ENCODE measurements at places on chromosomes 4 and X.

GRCh38 chrX:10798041-10798440 is 177.7 kb upstream of the MID1 start:
- no peak for DNase-seq

DNA sequence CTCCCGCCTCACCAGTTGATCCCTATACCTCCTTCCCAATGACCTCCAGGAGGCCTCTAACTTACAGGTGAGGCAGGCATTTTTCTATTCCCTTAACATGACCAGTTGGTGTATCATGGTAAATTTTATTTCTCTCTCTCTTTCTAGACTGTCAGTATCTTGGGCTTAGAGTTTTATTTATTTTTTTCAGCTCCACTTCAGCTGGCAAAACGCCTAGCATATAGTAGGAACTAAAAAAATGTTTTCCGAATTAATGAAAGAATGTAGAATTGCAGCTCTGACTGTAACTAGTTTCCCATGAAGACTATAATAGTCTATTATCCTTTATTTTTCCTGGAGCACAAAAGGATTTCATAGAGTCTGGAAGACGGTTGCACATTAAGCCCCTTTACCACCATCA is 84.8 kb downstream of the PDE5A start:
- no peak for DNase-seq

GRCh38 chrX:2817036-2817435 is 11.7 kb upstream of the GYG2 start:
- no peak for DNase-seq

DNA sequence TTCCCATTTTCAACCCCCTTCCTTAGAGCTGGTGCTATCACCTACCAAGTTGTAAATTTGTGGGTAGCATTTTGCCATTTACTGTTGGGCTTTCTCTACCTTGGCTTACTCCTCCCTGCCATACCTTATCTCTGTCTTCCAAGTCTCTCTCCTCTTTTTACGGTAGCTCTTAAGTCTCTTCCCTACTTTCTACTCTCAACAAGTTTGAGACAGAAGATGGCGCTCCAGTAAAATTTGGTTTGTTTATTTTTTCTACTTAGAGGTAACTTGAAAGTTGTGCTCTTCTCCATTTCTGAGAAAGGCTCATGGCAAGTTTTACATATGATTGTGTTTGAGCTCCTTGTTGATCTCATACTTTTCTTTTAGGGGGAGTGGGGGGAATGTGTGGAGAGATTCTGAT is 1508.1 kb downstream of the TECRL start:
- DNase-seq, result no peak

DNA sequence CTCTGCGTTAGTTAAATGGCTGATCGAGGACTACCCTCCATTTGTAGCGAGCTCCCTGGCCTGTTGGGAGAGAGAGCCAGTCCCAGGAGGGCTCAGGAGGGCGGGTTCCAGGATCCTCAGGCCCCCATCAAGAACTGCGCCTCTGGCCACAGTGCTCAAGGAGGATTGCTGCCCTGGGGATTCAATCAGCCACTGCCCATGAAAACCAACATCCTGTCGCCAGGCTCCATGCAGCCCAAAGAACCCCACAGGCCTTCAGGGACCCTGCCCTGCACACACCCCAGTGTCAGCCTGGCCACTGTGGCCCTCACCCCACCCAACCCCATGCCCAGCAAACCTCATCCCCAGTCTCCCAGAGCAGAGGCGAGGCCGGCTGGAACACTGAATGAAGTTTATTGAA is 4.3 kb downstream of the PNMA6F start:
- no peak for DNase-seq

DNA sequence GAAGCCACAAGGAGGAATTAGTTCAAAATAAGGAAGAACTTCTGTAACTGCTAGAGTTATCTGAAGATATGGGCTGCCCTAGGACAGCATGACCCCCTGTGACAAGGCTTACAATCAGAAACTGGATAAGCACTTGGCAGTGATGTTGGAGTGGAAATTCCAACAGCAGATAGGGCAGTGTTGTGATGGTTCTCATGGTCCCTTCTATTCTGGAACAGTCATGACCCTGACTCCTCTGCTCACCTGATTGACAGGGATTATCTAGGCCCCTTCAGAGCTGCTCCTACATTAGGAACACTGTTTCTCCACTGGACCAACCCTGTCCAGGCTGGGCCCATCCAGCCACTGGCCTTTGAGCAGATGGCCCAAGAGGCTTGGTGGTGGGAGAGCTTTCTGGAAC is 17.9 kb downstream of the NALF2 start:
- DNase-seq, result no peak

GRCh38 chr4:111806331-111806730 is 338.9 kb upstream of the FAM241A start:
- no peak for DNase-seq

GRCh38 chr4:174437749-174438148 is 84.5 kb downstream of the HPGD start:
- DNase-seq, result no peak

GRCh38 chr4:41866799-41867677 is 68.2 kb upstream of the TMEM33 start:
- no peak for DNase-seq

GRCh38 chr4:38855466-38855865 is 1.2 kb downstream of the TLR6 start:
- no peak for DNase-seq

GRCh38 chr4:73816814-73817213 is 19.7 kb upstream of the CXCL6 start:
- no peak for DNase-seq

- peak; percentile 39 for DNase-seq
These were observed 74.3 kb upstream of the GUCY1A1 start for GRCh38 chr4:155592179-155592937.

GRCh38 chr4:68465058-68465457 is 17.8 kb downstream of the TMPRSS11E start:
- DNase-seq, result no peak

GRCh38 chrX:107102980-107103379 is 15.6 kb downstream of the RBM41 start:
- no peak for DNase-seq

GRCh38 chr4:41256131-41256739 is 493 bp upstream of the UCHL1 start:
- DNase-seq, result no peak

DNA sequence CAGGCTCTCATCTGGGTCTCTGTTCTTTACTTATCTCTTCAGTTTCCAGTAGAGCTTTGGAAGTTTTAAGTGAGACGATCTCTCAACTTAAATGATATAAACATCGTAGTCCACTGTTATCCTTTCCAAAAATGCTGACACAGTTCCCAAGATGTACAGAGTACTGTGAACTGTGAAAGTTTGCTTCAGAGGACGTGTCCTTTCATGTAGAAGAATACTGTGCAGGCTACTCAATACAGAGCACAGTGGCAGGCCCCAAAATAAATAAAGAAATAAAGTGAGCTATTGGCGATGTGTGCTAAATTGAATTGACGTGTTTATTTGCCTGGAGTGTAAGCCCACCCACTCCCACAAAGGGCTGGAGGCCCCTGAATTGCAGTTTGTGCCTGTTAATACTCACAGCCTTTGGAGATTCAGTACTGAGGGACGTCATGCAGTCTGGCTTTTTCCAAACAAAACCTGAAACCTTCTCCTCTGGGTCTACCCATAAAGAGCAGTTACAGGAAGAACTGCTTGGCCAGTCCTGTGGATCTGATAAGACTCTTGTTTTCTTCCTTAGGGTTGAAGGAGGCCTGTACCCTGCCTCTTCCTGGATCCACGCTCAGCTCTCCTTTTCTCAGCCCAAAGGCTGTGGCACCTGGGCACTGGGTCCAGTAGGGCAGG is 66.1 kb downstream of the SOWAHB start:
- no peak for DNase-seq

- DNase-seq, result no peak
These were observed 24.4 kb upstream of the CYP4V2 start for GRCh38 chr4:186166852-186167512.

DNA sequence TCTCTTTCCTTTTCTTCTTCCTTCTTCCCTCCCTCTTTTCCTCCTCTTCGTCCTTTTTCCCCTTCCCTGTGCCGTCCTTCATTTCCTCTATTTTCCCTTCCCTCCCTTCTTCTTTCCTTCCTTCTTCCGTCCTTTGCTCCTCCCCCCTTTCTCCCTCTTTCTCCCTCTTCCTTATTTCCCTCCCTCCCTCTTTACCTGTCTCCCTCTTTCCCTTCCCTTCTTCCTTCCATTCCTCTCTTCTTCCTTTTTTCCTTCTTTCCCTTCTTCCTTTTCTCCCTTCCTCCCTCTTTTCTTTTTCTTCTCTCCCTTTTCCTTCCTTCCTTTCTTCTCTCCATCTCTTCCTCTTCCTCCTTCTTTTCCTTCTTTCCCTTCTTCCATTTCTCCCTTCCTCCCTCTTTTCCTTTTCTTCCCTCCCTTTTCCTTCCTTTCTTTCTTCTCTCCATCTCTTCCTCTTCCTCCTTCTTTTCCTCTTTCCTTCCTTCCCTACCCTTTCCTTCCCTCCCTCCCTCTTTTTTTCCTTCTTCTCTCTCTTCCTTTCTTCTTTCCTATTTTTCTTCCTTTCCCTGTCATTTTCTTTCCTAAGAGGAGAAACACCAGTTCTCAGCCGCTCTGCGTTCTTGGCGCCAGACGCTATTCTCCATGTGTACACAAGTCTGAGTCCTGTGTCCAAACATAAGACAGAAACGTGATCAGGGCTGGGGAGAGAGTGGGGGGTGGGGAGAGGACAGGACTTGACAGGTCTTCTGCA is 597.1 kb downstream of the MID1IP1 start:
- no peak for DNase-seq

DNA sequence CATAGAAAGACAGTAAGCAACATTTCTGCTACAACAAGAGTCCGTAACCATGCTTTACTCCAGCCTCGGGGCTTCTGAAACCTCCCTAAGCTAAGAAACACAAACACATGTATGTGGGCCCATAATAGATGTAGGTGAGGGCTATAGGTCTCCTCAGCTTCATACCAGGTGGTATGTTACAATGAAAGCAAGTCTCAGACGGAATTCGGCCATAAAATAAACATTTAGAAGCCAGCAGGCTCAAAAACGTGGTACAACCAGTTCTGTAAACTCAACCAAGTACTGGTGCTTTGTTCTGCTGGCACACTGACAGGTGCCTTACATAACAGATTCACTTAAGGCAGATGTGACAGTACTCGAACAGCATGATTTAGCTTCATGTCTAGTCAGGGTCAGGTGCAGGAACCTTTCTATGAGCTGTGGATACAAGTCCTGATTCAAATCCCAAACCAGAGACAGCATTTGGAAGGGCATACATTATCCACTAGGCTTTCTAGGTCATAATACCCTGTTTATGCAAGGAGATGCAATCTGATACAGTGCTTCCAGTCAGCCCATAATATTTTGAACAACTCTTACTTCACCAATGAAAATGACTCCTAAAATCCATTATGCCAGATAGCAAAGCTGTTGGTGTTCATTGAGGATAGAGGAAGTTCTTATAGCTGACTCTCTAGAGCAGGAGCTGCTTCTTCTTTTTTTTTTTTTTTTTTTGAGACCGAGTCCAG is 113.8 kb upstream of the ENPP6 start:
- DNase-seq, result no peak

DNA sequence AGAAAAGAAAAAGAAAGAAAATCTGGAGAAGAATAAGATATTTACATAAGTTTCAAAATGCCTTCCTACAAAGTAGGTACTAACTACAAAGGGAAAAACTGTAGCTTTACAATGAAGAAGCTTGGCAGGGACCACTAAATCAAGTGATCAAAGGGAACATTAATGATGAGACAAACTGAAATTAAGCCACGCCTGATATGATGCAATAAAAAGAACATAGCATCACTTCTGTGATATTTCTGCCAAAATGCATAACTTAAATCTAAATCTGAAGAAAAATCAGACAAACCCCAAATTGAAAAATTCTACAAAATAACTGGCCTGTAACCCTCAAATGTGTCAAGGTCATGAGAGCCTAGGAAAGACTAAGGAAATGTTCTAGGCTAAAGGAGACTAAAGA is 8.9 kb upstream of the DCLK2 start:
- no peak for DNase-seq

DNA sequence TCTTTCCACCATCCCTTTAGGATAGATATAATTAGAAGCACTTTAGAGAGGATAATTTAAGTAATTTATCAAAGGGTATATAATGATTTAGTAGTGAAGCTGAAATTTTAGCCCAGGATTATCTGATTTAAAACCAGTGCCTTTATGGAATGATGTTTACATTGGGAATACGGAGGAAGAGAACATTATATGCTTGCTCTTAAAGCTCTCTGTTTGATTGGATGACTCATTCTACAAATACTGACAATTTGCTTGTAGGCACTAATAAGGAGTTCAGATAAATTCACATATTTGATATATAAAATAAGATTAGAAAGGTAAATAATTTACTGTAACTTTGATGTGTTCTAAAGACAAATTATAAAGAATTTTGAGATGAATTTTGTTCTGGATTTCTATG is 84.7 kb downstream of the SH3BGRL start:
- DNase-seq, result no peak

DNA sequence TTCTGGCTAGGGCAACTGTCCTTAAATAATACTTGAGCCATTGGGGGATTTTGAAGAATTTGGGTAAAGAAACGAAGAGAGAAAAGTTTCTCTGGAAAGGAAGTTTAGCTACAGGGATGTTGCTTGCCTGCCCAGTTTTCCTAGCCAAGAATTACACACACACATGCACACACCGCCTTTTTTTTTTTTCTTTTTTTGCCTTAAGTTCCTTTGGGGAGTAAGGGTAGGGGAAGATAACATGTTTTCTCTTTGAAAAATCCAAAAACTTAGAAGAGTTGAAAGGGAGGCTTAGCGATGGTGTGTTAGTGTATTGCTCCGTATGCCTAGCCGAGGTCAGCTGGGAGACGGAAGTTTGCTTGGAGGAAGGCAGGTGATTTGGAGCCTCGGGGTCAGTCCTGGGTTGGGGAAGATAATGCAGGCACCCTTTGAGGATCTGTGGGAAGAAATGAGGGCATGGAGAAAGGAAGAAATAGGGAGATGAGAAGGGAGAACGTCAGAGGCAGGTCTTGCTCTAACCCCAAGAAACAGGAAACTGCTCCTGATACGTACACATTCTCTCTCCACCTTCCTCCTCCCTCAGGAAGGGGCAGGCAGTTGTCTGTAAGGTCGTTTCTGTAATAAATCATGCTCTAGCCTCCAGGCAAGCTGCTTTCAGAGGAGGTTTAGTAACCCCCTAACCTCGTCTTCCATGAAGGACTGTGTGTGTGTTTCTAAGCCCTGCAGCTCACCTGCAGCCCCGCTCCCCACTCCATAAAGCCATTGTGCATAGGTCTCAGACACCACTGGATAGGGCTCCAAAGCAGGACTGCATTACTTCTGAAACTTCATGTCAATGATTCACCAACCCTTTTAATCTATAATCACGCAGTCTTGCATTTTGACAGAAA is 10.5 kb downstream of the KLF3 start:
- DNase-seq, result no peak

Data from renal cortex interstitium (tissue), 15 donors.